ENCODE measurements at places on chromosomes 5 and 9. TPM values are rescaled to one million over a fixed set of nuclear protein-coding genes. Genes with fewer than 3 reads are reported as not detected.

The PCDHB15 gene
- total RNA-seq: under 0.01 TPM

The CDKN2B-AS1 gene
- total RNA-seq: 0.53 TPM

The CORO2A gene
- 22.1 TPM for total RNA-seq

The GABRA6 gene
- total RNA-seq: not detected

The INSYN2B gene
- not detected for total RNA-seq

The PCDHGA5 gene
- total RNA-seq: under 0.01 TPM

Measured in bronchial epithelial cell (primary cell).